ENCODE measurements at places on chromosomes 2 and 18. TPM values are rescaled to one million over a fixed set of nuclear protein-coding genes. Genes with fewer than 3 reads are reported as not detected.

DNA sequence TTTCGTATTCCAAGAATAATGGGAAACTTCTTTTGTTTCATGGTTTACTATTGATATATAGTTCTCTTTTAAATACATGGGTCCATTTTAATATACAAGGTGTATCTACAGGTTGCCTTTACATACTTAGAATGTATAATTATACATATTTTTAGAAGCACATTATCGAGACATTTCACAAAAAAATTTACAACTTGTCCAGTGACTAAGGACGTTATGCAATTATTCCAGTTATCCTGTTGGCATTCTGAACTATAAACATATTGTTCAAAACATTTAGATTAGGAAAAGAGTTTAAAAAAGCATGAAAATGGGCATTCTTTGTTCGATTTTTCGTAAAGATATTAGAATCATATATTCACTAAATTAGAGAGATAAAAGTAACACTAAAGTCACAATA is 344.6 kb upstream of the TMEFF2 start:
- no peak for DNase-seq
- no peak overlapping the region for H3K4me3 ChIP-seq
- no peaks in the 10 kb centered on the region for H3K27me3 ChIP-seq
- H3K4me1 ChIP-seq, result no peaks in the 10 kb centered on the region
- H3K27ac ChIP-seq, result no peak overlapping the region

D2HGDH gene
- 6.4 TPM for total RNA-seq

DNA sequence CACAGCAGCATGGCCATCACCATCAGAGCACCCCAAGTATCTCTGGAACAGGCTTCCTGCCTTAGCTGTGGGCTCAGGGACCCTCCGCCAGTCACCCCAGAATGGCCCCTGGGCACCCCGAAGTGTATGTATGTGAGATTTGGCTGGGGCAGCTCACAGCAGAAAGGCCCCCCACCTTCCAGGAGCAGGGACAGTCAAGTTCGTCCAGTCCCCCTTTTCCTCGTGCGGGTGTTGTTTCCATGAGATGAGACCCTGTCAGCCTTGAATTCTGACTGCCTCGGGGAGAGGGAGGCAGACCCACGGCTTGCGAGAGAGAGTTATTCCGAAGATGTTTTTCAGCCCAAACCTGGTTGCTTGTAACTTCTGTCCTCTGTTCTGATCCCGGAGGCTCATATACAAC is 290.9 kb upstream of the HDAC4 start:
- no peaks in the 10 kb centered on the region for H3K36me3 ChIP-seq
- peaks cover 2% of the 10 kb centered on the region for H3K27me3 ChIP-seq
- peaks cover 2% of the 10 kb centered on the region for H3K4me1 ChIP-seq
- no peak for DNase-seq
- H3K4me3 ChIP-seq, result no peak overlapping the region
- no peak overlapping the region for H3K27ac ChIP-seq

- H3K4me3 ChIP-seq, result no peak overlapping the region
- H3K4me1 ChIP-seq, result peaks cover 22% of the 10 kb centered on the region
- DNase-seq, result no peak
- peaks cover 3% of the 10 kb centered on the region for H3K36me3 ChIP-seq
Measured at GRCh38 chr18:63148449-63149301, 170.9 kb downstream of the BCL2 start.

DNA sequence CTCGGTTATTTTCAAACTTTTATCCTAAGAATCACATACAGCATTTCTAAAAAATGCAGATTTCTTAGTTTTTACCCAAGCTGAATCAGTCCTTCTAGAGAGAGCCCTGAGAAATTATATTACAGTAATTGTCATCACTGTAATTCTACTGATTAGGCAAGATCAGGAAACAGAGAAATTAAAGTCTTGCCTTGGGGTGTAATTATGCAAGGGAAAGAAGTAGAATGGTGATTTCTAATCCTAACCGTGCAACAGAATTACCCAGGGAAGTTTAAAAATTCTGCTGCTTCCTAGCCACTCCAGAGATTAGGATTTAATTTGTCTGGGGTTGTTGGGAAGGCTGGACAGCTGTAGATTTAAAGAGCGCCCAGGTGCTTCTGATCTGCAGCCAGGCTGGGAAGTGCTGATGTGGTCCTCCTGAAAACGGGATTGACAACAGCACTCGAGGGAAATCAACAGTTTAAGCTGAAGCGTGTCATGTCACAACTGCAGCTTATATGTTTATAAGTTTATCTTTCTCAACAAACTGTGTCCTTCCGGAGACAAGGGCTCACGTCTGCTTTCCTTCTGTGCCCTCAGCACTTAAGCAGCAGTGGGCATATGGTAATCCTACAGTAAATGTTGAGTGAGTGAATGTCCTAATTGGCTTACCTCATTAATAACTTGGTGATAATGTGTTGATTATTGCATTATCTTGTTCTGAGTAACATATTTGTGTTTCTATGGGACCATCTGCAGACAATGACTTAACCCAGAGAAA is 671.9 kb upstream of the SOX11 start:
- no peak overlapping the region for H3K4me3 ChIP-seq
- H3K4me1 ChIP-seq, result no peaks in the 10 kb centered on the region
- no peak for DNase-seq
- H3K27ac ChIP-seq, result no peak overlapping the region

DNA sequence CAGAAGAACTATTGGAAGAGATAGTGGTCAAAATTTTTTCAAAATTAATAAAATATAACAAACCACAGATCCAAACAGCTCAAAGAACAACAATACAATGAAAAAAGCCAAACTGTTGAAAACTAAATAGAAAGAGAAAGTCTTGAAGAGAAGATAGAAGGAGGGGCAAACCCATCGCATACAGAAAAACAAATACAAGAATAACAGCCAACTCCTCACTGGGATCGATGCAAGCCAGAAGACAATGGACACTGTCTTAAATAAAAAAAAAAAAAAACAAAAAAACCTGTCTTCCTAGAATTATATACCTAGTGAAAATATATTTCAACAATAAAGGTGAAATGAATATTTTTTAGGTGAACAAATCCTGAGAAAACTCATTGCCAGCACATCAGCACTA is 34.1 kb upstream of the ARHGAP25 start:
- no peak overlapping the region for H3K4me3 ChIP-seq
- DNase-seq, result no peak
- H3K36me3 ChIP-seq, result no peaks in the 10 kb centered on the region
- no peaks in the 10 kb centered on the region for H3K27me3 ChIP-seq
- no peaks in the 10 kb centered on the region for H3K4me1 ChIP-seq

DNA sequence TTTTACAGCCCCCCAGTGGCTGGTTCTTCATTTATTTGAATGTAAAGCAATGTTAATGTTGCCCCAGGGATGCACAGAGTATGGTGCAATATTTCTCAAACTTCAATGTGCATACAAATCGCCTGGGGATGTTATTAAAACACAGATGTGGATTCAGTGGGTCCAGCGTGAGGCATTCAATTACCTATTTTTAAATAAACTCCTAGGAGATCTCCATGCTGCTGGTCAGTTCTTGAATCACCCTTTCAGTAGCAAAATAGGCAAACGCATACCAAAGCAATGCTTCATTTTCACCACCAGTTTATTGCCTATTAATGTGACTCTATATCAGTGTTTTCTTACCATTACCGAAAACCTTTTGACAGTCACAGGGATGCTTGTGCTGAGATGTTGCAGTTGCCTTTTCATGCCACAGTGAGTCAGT is 530.7 kb downstream of the CBLN2 start:
- H3K36me3 ChIP-seq, result no peaks in the 10 kb centered on the region
- H3K4me1 ChIP-seq, result no peaks in the 10 kb centered on the region
- no peaks in the 10 kb centered on the region for H3K27me3 ChIP-seq
- no peak for DNase-seq
- H3K27ac ChIP-seq, result no peak overlapping the region
- no peak overlapping the region for H3K4me3 ChIP-seq

- no peaks in the 10 kb centered on the region for H3K27me3 ChIP-seq
- H3K27ac ChIP-seq, result no peak overlapping the region
- no peak for DNase-seq
- H3K4me3 ChIP-seq, result no peak overlapping the region
- H3K4me1 ChIP-seq, result no peaks in the 10 kb centered on the region
- no peaks in the 10 kb centered on the region for H3K36me3 ChIP-seq
Measured at GRCh38 chr2:2085533-2085932, 245.5 kb downstream of the MYT1L start.

GPAT2 gene
- 0.38 TPM for total RNA-seq

DNA sequence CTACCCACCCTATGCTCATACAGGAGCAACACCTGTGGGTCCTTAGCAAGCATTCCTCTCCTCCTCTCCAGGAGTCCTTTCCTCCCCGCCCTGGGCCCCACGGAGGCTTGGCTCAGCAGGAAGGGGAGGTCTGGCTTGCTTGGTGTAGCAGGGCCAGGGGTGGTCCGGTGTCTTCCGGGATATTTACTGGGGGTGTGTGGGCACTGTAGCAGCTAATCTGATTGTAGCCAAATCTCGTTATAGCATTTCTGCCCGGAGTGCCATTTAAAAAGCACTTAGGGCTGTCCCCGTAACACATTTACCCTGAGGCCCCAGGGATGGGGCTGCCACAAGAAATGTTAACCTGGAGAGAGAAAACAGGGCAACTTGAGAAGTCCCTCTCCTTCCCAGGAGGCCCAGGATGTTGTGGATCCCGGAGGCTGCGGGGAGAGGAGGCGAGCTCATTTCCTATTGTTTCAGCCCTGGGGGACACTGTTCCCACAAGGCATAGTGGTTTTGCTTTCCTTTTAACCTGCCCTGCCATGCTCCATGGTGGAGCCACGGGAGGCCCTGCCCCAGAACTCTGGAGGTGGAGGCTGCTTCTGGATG is 134.5 kb downstream of the CLIP4 start:
- no peaks in the 10 kb centered on the region for H3K4me1 ChIP-seq
- no peak overlapping the region for H3K4me3 ChIP-seq

- H3K27me3 ChIP-seq, result no peaks in the 10 kb centered on the region
- H3K4me3 ChIP-seq, result no peak overlapping the region
- no peaks in the 10 kb centered on the region for H3K4me1 ChIP-seq
- H3K36me3 ChIP-seq, result no peaks in the 10 kb centered on the region
- no peak overlapping the region for H3K27ac ChIP-seq
Measured at GRCh38 chr2:12642859-12643258, 73.9 kb upstream of the TRIB2 start.

GCKR gene
- not detected for total RNA-seq

GRCh38 chr2:25285265-25286024 is 56.3 kb downstream of the DNMT3A start:
- no peaks in the 10 kb centered on the region for H3K27me3 ChIP-seq
- no peak overlapping the region for H3K4me3 ChIP-seq
- peaks cover 38% of the 10 kb centered on the region for H3K4me1 ChIP-seq
- DNase-seq, result no peak
- H3K27ac ChIP-seq, result peak overlapping the region; percentile 98
- peaks cover 19% of the 10 kb centered on the region for H3K36me3 ChIP-seq

GRCh38 chr2:145740302-145740701 is 1220.4 kb upstream of the ZEB2 start:
- H3K36me3 ChIP-seq, result no peaks in the 10 kb centered on the region
- H3K27ac ChIP-seq, result no peak overlapping the region
- H3K4me1 ChIP-seq, result no peaks in the 10 kb centered on the region
- H3K4me3 ChIP-seq, result no peak overlapping the region

DNA sequence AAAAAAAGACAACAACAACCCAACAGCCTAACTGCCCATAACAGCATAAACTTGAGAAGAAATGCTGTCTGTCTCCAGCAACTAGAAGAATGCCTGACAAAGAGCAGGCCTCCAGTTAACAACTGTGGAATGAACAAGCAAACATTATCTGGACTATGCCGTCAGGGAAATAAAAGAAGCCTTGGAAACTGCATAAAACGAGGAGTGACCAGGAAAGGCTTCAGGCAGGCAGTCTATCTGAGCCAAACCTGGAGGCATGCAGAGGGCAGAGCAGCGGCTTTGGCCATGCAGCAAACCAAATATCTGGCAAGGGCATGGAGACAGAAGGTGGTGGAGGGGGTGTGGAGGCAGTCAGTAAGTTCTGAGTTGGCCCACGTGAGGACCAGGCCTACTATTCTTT is 11.1 kb downstream of the HES6 start:
- no peaks in the 10 kb centered on the region for H3K36me3 ChIP-seq
- H3K27me3 ChIP-seq, result no peaks in the 10 kb centered on the region
- no peak overlapping the region for H3K27ac ChIP-seq
- no peak for DNase-seq

DNA sequence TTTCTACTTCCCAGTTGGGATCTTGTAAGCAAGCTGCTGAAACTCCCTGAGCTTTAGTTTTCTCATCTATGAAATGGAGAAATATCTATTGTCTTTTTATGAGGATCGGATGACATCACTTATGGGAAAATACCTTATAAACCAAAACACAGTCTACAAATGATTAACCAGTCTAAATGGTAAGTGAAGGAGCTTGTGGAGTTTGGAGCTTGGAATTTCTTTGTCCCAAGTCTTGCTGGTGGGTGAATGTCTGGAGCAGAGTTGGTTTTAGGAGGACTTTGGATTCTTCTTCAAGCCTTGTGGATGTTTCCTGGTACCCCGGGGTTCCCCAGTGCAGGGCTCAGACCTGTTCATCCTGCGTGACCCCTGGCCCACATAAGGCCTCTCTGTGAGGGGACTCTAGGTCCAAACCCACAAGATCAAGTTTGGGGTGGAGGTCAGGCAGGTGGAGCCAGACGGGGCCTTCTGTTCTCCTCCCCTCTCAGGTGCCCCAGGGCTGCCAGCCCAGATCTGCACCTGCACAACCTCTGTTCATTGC is 43.2 kb downstream of the FOSL2 start:
- H3K27me3 ChIP-seq, result no peaks in the 10 kb centered on the region
- H3K4me1 ChIP-seq, result no peaks in the 10 kb centered on the region
- H3K36me3 ChIP-seq, result no peaks in the 10 kb centered on the region
- H3K27ac ChIP-seq, result no peak overlapping the region

RNF152 gene
- total RNA-seq, result 0.85 TPM

All from thymus (tissue), 14 donors.